ENCODE measurements at places on chromosomes 5 and 9.

DNA sequence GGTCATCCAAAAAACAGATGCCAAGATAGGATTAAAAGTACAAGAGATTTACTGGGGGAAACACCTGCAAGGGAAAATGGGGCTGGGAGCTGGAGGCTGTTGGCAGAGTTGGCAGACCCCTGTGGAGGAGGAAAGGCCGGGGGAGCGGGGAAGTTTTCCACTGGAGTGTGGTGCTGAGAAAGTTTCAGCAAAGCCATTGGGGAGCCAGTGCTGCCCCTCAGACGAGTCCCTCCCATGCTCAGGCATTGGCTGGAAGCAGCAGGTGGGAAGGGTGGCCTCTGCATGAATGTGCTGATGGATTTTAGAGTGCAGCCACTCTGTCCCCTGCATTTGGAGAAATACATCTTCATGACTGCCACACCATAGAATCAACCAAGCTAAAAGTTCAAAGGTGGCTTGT lies 52.8 kb downstream of the TTC1 start:
- no peak for DNase-seq

DNA sequence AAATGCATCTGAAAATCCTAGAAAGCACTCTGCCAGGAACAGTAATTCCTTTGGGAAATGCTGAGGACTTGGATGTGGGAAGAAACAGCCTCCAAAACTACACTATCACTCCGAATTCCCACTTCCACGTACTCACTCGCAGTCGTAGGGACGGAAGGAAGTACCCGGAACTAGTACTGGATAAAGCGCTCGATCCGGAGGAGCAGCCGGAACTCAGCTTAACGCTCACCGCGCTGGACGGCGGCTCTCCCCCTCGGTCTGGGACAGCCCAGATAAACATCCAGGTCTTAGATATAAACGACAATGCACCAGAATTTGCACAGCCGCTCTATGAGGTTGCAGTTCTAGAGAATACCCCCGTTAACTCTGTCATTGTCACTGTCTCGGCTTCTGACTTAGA lies 786 bp downstream of the PCDHB3 start:
- no peak for DNase-seq

- DNase-seq = peak; percentile 38
Measured at GRCh38 chr9:93451849-93452709, 594 bp downstream of the FAM120A start.

DNA sequence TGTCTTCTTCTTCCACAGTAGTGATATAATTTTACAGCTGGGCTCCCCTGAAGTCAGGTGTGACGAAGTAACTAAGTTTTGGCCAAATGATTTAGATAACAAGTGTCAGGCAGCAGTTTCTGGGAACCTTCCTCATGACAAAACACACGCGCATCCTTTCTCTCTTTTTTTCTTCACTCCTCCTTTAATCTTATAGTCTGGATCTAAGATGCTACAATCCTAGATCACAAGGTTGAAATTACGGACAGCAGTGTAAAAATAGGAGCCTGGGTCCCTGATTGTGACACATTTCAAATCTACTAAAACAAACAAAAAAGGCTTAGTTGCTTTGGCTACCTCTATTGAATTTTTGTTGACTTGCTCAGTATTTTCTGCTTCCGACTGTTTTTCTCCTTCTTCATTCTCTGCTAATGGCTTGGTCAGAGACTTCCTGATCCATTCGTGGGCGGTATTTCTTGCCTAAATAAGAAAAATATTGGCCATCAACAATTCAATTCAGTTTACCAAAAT lies 36.1 kb downstream of the FAM114A2 start:
- DNase-seq = no peak

- peak; percentile 94 for DNase-seq
Measured at GRCh38 chr5:32585446-32586275, at the start of gene SUB1. TSS of gene SUB1 (plus strand) at chr5:32585557. CDS start at chr5:32588513, 2,956 bp downstream.
